ENCODE measurements at places on chromosomes 11 and 22.

- DNase-seq: no peak
These were observed 20.6 kb upstream of the ST3GAL4 start for GRCh38 chr11:126334659-126335462.

DNA sequence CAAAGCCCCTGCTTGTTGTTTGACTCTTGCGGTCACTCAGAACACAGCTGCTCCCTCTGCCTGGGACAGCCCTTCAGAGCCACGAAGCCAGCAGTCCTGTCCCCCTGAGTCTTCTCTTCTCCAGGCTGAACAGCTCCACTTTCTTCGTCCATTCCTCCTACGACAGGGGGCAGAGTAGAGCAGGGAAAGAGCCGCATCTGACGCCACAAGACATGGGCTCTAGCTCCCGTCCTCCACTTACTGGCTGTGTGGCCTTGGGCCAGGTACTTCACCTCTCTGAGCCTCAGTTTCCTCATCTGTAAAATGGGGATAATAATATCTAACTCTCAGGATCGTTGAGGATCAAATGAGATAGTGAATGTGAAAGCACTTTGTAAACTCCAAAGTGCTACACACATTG lies 29.9 kb downstream of the CHRDL2 start:
- DNase-seq: no peak

DNA sequence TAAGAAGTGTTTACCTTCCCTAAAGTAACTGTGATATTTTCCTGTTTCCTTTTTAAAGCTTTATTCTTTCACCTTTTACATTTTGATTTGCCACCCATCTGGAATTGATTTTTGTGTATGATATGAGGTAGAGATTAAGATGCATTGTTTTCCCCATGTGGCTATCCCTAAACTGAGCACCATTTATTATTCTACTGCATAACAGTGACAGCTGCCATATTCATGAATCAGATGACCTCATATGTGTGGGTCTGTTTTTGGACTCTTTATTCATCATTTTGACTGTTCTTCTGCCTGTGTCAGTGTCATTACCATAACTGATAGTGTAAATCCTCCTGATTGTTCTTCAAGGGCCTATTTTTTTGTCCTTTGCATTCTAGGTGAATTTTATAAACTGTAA lies 50.8 kb downstream of the HIPK3 start:
- no peak for DNase-seq

GRCh38 chr11:62908468-62909072 lies 12.6 kb downstream of the CHRM1 start:
- DNase-seq: no peak

DNA sequence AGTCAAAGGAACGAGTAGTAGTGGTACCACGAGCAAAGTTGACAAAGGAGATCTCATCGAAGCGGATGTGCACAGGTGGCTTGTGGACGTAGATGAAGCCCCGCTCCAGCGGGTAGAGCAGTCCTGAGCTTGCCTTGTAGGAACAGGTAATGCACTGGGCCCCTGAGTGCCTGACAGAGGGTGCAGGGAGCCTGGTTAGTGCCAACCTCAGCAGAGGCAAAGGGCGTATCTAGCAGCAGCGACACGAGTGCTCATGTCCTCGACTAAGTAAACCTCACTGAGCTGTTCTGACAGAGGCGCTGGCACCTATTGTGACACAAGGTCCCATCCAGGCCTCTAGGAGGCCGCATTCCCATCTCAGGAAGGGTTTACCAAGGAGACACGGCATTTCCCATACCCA lies 4.0 kb downstream of the SSRP1 start:
- DNase-seq: no peak

- peak; percentile 33 for DNase-seq
These were observed 15.0 kb upstream of the ALX4 start for GRCh38 chr11:44324749-44325525.

DNA sequence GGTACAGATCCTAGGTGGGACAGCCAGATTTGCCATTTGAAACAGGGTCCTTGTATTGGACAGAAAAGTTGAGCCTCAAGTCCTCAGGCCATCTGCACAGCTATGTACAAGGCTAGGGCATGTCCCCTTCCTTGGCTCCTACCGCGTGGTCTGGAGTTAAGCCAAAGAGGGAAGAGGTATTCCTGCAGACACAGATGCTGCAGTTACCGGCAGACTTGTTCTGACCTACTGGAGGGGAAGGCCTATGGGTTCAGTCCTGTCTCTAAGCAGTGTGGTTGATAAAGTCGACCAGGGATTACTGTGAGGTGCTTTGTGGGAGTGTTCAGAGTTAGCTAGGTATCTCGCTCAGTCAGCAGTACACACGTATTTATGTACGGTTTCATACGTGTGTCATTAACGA lies 180.6 kb downstream of the ADAMTS15 start:
- no peak for DNase-seq

DNA sequence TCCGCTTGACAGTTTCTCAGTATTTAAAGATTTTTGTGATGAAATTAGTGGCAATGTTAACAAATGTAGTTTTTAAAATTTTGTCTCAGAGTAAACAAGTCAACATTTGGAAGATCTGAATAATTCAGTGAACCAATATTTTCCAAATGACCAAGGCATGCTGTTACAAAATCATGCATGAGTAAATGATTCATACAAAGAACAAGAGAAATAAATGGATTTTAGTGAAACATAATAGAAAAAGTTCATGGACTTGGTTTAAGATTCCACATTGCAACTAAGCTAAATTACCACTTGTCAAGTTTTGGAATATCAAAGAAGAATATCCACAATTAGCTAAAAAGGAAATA lies 125.7 kb upstream of the SNX19 start:
- no peak for DNase-seq

DNA sequence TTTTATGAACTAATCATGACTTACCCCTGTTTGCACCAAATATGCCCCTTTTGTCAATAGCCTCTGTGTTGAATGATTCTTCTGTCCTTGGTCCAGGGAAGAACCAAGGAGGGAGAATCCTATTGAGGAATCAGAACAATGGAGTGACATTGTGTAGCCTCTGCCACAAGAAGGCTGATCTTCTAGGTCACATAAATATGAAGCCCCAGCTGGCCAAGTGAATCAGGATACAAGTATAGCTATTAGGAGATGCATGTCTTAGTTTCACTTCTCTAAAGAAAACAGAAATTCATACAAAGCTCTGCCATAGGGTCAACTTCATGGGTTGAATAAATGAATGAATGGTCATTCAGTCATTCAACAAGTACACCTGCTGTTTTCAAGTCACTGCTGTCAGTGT lies 118.2 kb upstream of the BLID start:
- no peak for DNase-seq

GRCh38 chr11:125946712-125947418 lies 1.0 kb downstream of the VSIG10L2 start:
- DNase-seq: no peak

GRCh38 chr22:47056776-47057470 lies 294.5 kb downstream of the TBC1D22A start:
- no peak for DNase-seq

DNA sequence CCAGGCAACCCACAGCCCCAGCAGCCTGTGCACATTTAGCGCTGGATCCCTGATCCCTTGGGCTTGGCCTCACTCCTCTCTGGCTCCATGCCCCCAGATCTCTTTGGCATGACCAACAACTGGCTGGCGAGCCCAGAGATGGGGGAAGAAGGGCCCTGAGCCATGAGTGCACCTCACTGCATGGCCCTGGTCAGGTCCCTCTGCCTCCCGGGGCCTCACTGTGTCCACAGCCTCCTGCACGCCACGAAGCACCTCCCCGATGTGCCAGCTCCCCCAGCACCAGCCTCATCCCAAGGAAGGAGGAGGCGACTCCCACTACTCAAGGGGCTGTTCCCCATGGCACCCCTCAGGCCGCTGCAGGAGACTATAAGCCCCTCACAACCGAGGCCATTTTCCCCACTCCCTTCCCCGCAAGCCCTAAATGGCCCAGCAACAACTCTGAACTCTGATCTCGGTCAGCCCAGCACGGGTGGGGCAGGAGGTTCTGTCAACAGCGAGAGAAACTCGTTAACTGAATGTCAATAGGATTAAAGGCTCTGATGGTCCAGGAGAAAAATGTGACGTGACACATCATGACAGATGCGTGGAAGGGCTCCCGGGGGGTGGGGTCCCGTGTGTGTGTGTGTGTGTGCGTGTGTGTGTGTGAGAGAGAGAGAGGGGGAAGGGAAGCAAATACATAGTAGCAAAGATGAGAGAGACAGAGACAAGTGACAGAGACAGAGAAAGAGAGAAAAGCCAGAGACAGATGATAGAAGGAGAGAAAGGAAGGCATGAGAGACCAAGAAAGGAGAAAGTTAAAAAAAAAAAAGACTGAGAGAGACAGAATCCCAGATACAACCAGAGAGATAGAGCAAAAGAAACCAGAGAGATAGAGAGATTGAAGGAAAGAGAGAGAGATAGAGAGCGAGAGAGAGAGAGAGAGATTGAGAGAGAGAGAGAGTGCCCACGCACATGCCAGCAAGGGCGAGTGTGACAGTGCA lies 28.4 kb upstream of the SYT7 start:
- no peak for DNase-seq

DNA sequence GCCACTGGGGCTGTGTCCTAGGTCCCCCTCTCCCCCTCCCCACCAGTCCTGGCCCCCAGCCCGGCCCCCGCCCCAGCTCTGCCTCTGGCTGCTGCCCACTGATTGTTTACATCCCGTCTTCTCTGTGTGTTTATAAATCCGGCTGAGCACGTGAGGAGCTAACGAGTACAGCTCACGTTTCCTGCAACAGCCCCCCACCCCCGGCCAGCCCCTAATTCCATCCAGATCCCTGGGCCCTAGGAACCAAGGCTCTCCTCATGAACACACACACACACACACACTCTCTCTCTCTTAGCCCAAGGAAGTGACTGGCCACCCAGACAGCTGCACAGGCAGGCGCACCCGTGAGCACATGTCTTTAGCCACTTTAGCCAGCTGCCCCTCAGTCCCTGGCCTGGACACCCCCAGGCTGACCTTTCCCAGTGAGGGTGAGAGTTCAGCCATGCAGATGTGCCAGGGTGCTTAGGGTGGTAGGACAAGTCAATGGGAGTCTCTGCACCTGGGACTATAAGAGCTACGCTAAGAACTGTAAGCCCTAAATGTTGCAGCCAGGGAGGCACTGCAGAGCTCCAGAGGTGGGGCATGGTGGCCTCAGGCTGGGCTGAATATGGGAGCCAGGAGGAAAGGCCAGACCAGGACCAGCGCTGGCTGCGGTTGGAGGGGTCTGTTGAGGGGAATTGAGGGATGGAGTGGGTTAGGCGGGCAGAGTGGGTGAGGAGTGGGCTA lies 2.9 kb downstream of the CLCF1 start:
- DNase-seq: no peak
